ENCODE measurements at places on chromosomes 16 and 17.

DNA sequence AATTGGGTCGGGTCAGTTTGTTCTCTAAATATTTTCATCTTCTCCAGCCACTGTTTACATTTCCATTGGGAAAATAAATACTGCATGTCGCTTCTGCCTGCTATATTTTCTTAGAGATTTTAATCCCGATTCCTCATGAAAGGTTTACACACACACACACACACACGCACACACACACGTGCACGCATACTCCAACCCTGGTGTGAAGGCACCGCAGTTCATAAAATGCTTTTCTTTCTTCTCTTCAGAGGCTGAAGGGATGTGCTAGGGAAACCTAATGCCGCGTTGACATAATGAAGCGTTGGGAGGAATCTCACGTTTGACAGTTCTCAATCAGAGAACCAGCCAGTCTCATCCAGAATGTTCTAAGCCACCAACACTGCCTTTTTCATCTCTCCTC lies 222.9 kb upstream of the IRX3 start:
- DNase-seq, result no peak

GRCh38 chr17:61054436-61054835 lies 345.2 kb upstream of the TBX2 start:
- DNase-seq, result no peak

- no peak for DNase-seq
Observed at GRCh38 chr16:88870608-88871348, 4.3 kb upstream of the PABPN1L start.

DNA sequence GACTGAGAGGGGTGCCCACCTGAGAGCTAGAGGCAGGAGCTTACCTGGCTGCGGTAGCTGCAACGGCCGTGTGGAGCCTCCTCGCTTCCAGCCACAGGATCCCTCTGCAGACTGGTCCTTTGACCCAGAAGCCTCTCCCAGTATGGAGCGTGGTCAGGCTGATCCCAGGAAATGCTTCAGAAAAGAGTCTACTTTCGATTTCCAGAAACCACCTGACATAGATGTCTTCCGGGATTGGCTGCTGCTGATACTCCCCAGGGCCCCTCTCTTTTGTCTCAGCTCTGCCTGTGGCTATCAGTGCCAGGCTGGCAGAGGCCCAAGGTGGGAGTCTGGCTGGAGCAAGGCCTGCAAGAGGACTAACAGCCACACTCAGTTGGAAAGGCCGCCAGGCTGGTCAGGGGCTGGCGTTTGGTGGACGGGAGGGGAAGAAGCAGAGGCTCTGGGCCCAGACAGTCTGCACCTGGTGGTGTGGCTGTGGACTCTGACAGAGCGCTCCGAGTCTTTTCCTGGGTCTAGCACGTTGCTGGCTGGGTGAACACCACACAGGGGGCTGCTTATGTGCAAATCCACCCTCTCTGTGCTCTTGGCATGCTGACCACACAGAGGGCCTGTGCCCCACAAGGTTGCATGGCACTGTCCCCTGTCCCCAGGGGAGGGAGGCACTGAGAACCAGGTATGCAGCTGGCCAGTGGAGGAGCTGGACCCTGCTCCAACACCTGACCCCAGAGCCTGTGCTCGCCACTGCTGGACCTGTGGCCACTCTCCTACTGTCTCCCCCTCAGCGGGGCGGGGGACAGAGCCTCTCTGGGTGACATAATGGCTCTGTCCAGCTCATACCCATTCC lies at the start of gene LGALS3BP:
TSS of gene LGALS3BP (minus strand) at position 144 of the 844 bp plus-strand sequence. CDS start 2,732 bp downstream, outside the sequence.
- DNase-seq, result peak; percentile 84

GRCh38 chr17:3596804-3597464 lies 12.3 kb downstream of the TRPV1 start:
- DNase-seq, result no peak

DNA sequence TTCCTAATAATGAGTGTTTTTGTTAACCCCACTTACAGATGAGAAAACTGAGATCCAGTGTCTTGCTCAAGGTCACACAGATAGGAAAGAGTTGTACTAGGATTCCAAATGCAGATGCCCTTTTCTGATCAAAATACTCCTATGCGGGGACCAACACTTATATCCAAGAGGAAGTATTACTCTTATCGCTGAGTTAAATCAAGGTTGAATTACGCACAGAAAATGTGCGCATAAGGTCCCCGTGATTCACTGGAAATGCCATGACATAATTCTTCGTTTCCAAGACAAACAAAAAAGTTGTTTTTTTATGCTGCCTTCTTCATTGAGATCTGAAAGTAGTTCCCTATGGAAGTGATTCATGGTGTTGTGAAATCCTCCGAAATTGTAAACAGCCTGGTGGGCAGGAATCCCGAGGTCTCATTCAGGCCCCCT lies 463.8 kb upstream of the HSBP1 start:
- peak; percentile 98 for DNase-seq

- DNase-seq, result peak; percentile 89
Observed at GRCh38 chr17:49739641-49740271, 24.2 kb downstream of the FAM117A start.

- no peak for DNase-seq
Observed at GRCh38 chr16:25996052-25996451, 304.3 kb downstream of the HS3ST4 start.

DNA sequence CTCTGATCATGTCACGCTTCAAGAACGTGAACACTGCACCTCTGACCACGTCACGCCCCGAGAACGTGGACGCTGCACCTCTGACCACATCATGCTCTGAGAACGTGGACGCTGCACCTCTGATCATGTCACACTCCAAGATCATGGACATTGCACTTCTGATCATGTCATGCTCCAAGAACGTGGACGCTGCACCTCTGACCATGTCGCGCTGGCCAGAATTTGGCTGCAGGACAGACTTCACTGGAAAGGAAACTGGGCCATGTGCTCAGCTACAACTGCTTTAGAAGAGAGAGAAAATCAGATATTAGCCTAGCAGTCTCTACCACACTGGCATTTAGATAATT lies 182.7 kb downstream of the RPTOR start:
- DNase-seq, result no peak

GRCh38 chr17:76675648-76676047 lies 32.1 kb upstream of the ST6GALNAC1 start:
- DNase-seq, result no peak

DNA sequence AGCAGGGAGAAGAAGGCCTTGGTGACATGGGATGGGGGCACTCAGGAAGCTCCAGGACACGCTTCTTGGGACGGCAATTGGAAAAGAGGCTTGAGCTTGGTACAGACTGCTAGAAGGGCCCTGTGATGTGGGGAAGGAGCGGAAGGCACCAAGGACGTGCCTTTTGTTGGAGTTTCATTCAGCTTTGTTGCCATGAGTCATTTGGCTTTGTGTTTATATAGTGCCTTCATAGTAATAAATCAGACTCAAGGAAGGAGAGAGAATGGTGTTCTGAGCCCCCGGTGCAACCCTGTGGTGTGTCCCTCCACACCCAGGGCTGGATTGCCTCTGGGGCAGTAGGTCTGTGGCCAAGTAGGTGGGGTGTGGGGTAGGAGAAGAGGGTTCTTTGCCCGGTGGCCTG lies 7.4 kb upstream of the TBX4 start:
- DNase-seq, result peak; percentile 41

- no peak for DNase-seq
Observed at GRCh38 chr17:16661217-16661616, 7.6 kb upstream of the ZNF624 start.

GRCh38 chr16:74718741-74719610 lies 18.3 kb upstream of the MLKL start:
- no peak for DNase-seq

DNA sequence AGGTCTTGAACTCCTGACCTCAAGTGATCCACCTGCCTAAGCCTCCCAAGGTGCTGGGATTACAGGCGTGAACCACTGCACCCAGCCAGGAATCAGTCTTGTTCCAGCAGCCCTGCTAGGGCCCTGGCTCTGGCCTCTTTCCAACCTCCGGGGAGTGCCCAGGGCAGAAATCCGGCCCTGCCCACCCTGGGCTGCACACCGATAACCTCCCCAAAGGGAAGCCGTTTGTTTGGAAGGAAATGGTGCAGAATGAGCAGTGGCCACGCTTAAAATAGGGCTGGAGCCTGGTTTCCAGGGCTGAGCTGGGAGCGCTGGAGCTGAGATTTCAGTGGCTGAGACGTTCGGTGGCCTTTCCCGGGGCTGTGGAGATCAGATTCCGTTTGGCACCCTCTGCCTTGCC lies 17.8 kb upstream of the EMP2 start:
- no peak for DNase-seq

GRCh38 chr17:58318065-58318481 lies 10.5 kb downstream of the TSPOAP1 start:
- no peak for DNase-seq

DNA sequence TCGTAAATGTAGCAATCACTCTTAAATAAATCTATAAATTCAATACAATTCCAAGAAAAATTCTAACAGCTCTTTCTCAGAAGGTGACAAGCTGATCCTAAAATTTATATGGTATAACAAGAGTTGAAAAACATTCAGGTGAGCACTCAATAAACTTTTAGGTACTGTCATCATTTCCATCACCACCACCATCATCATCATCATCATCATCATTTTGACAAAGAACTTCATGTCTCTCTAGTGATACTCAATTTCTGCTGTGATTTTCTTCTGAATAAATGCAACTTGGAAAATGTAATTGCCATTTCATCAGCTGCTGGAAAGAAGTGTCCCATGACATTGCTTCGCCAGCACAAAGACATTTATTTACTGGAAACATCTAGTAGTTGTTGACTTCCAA lies 222.9 kb upstream of the IRX5 start:
- DNase-seq, result no peak

- peak; percentile 68 for DNase-seq
Observed at GRCh38 chr16:27239906-27240655, 28.5 kb downstream of the NSMCE1 start.

DNA sequence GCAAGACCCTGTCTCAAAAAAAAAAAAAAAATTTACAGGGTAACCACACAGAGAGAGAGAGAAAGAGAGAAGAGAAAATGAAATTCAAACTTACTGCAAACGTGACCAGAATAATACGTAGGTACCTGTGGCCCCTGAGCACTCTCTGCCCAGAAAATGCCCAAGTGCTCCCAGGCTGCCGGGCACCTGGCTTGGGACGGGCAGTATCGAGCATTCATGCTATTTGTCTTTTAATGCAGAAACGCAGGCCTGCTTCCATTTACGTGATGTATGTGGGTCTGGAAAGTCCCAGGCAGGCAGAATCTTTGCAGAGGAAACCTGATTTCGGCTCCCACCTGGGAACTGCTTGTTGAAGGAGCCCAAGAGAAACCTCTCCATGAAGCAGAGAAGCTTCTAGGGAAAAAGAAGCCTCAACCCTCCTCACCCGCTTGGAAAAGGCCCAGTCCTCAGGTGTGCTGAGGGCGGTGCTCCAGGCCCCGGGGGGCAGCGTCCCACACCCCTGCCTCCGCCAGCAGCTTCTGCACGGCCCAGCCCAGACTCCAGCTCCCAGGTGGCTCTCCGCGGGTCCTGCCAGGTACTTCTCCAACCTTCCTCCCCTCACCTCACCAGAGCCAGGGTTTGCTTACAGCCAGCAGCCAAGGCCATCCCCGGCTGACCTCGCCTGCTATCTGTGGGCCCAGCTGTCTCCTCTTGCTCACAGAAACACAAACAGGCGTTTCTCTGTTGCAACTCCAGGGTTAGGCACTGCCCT lies 14.0 kb downstream of the RPH3AL start:
- no peak for DNase-seq

GRCh38 chr17:17849845-17850373 lies 13.1 kb upstream of the SREBF1 start:
- DNase-seq, result peak; percentile 77

- no peak for DNase-seq
Observed at GRCh38 chr16:1818204-1818872, 8.3 kb downstream of the HAGH start.

- DNase-seq, result no peak
Observed at GRCh38 chr16:79437764-79438751, 162.5 kb downstream of the MAF start.

- DNase-seq, result no peak
Observed at GRCh38 chr16:8402981-8403843, 187.1 kb downstream of the TMEM114 start.

DNA sequence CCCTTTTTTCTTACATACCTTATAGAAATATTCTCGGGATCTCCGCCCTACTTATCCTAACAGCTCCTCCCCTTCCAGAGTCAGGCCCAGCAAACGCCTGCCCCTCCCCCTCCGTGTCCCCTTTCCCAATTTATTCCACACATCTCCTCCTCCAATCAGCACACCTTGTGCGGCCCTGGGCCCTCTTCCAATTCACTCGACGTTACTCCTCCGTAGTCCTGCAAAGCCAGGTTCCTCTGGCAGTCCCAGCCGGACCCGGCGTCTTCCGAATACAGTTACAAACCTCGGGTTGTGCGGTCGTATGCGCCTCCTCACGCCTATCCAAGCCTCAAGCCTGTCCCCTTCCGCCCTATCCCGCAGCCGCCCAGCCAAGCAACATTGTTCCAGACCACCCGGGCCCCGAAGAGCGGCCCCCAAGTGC lies 677 bp downstream of the CBX1 start:
- DNase-seq, result peak; percentile 55

- no peak for DNase-seq
Observed at GRCh38 chr16:86982912-86983311, 334.3 kb downstream of the C16orf95 start.

DNA sequence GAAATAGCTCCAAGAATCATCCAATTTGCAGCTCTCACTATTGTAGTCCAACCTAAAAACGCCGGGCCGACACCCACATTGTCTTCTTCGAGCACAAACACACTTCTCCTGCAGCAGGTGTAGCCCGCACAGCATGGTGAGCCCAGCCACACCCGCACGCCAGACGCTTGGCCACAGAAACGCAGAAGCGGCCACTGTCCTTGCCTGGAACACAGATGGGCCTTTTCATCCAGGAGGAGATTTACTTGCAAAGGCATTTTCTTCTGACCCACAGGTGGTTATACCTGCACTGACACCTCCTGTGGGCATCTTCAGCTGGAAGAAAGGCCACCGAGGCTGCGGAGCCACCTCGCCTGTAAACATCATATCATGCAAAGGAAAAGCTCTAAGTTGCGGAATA lies 98.4 kb downstream of the ADCY9 start:
- no peak for DNase-seq

DNA sequence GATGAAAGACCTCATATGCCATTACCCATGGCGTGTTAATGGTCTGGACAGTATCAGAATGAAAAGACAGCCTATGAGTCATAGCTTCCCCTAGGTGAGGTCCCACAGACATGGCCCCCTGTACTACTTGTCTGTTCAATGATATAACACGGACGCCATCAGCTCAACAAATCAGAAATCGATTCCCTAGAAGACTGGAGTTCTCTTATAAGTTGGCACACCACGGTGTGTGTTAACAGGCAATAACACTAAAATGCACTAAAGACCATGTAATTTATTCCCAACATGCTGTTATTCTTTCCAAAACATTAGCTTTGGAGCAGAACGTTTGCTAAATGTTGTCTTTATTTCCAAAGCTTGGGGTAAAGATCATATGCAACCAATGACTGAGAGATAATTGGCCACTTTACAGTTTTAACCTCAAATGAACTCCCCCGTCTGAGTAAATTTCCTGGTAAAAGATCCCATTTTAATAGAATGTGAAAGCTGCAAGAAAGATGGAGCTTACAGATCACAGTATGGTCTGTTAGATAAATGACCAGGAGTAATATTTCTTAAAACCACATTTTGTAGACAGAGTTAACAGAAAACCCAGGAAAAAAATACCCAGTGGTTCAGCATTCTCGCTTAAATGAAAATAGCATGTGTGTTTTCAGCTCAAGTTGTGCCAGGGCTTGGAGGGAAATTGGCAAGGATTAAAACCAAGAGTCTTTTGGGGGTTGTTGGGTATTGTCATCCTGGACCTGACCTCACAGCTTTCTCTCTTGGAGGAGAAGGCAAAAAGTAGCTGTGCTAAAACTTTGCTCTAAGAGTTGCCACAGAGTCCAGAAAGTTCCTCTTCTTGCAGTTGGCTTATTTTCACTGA lies 65.9 kb downstream of the PCTP start:
- no peak for DNase-seq

- DNase-seq, result no peak
Observed at GRCh38 chr17:82915010-82915756, 75.4 kb upstream of the ZNF750 start.

Measured in iris pigment epithelial cell (primary cell).